ENCODE measurements at places on chromosomes 6 and 20.

GRCh38 chr6:56637640-56638039, 5.0 kb downstream of the DST start:
- DNase-seq, result no peak

- DNase-seq, result no peak
Observed at GRCh38 chr20:750801-751200, 17.5 kb downstream of the SLC52A3 start.

DNA sequence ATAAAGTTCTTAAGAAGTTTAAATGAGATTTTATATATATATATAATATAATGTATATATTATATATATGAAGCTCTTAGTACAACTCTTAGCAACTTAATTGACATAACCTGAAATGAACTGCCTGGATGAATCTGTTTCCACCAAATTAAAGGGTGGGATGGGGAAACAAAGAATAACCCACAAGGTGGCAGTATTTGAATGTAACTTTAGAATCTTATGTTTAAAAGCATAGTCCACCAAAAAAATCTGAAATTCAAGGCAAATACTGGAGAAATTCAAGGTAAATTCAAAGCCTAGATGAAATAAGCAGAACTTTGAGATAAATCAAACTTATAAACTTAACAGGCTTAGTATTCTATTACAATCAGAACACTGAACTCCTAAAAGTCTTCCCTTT, 4.4 kb upstream of the IBTK start:
- no peak for DNase-seq

- DNase-seq, result peak; percentile 56
Observed at GRCh38 chr20:46307139-46307998, 929 bp downstream of the CDH22 start.

DNA sequence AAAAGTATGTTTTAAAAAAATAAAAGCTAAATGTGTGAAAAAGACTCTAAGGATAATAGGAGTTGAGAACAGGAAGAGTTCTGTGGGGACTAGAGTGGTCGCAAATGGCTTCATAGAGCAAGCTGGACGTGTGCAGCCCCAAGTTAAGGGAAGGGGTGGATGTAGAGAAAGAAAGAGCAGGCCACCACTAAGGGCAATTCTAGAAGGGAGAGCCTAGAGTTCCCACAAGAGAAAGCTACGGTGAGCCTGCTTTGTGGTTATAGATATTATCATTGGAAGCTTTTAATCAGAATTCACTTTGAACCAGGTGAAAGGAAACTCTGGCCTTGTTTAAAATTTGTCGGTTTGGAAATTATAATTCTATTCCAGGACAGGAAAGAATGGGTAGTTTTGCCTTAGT, 101.6 kb downstream of the HIVEP2 start:
- DNase-seq, result no peak

GRCh38 chr6:140779991-140780596, 1352.6 kb upstream of the GJE1 start:
- DNase-seq, result no peak
